Umbilical cord (tissue), 2 donors: ENCODE measurements at places on chromosomes 4 and X. TPM values are rescaled to one million over a fixed set of nuclear protein-coding genes. Genes with fewer than 3 reads are reported as not detected.
A peak's percentile ranks its signal among the peaks of the same experiment; 100 is the strongest.

GRCh38 chr4:86530183-86530582, 63.9 kb upstream of the PTPN13 start:
- no peak for DNase-seq

GRCh38 chrX:18490806-18491555, 65.6 kb downstream of the CDKL5 start:
- DNase-seq = no peak

GRCh38 chr4:168475745-168476144, 4.5 kb downstream of the DDX60L start:
- no peak for DNase-seq

- no peak for DNase-seq
Measured at GRCh38 chr4:36267486-36268268, 13.7 kb upstream of the DTHD1 start.

GRCh38 chr4:150117094-150117493, 38.8 kb downstream of the DCLK2 start:
- DNase-seq = no peak

- peak; percentile 68 for DNase-seq
Measured at GRCh38 chrX:40290517-40290916, 192.8 kb upstream of the BCOR start.

DNA sequence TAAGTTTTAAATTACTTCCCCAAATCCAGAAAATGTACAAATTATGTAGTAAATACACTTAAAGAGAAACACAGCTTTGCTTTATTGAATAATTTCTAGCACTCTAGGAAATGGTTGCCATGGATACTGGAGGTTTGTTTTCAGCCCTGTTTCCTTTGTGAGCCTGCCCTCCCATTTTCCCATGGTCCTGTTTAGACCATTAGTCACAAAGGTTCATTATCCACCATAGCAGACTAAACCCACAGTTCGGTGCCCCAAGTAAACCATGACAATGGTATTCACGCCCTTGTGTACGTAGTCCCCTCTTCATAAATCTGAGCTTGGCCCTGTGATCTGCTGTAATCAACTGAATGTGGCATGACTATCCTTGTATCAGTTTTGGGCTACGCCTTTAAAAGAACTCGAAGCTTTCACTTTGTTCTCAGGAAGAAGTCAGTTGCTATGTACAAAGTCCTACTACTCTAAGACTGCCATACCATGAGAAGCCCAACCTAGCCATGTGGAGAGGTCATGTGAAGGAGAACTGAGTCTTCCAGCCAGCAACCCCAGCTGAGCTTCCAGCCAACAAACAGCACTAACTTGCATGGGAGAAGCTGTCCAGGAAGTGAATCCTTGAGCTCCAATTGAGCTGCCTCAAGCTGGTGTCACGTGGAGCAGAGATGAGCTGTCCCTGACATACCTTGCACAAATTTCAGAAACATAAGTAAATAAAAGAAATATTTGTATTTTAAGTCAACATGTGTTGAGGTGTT, 300.4 kb downstream of the LDB2 start:
- DNase-seq = no peak

- DNase-seq = no peak
Measured at GRCh38 chr4:139554642-139554892, 1.5 kb downstream of the SETD7 start.

GRCh38 chrX:109373468-109373867, 108.4 kb downstream of the GUCY2F start:
- no peak for DNase-seq

GRCh38 chr4:95191537-95191936, 357.2 kb downstream of the UNC5C start:
- no peak for DNase-seq

DNA sequence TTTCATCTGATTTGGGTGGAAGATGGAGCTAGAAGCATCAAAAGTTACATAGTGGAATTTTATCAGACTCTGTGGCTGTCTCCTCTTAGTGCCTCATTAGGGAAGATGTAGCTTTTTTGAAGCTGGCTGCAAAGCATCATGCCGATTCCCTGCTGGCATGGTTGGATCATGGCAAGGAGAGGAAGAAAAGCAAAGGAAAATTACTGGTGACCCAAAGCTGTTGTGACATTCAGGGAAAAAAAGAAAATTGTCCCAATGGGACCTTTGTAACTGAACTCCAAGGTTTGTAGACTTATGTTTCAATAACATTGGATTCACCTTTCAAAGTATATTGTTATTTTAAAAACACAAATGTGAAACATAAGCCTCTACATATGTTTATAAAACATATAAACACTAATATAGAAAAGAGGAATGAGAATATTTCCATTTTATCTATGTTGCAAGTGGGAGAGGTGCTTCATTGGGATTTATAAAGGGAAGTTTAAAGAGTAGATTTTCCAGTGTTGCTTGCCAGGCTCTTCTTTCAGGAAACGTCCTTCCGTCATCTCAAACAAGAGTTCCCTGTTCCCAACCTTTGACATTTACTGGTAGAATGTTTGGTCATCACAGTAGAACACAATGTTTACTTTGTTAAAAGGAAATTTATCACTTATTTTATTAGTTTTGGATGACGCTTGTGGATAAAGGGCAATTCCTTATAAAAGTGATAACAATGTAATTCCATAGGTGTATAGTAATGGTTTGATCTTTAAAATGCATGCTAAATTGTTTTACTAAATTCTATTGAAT, 190.1 kb upstream of the GPRIN3 start:
- no peak for DNase-seq

GRCh38 chr4:143344774-143345173, 8.1 kb downstream of the GAB1 start:
- peak; percentile 83 for DNase-seq

DNA sequence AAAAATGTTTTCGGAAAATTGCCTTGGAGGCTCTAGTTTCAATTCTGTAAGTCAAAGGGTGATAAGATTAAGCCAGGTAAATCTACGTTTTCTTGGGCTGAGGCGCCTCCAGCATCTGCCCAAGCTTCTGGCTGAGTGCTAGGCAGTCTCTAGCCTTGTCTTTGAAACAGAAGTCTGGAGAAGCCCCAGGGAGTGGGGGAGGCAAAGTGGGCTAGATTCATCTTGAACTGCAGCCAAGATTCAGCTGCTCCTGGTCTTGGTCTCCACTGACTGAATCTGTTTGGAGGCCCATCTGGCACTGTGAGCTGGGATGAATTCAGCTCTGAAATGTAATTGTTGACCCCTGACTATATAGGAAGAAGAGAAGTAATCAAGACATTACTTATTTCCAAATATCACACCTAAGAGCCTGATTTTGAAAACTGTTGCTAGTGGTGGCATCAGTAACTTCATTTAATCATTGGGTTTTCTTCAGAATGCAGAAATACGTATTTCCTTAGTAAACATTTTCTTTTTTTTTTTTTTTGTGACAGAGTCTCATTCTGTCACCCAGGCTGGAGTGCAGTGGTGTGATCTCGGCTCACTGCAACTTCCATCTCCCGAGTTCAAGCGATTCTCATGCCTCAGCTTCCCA, 187.3 kb upstream of the LEF1 start:
- DNase-seq = peak; percentile 62

- DNase-seq = no peak
Measured at GRCh38 chr4:48575964-48576363, 85.9 kb downstream of the ZAR1 start.

DNA sequence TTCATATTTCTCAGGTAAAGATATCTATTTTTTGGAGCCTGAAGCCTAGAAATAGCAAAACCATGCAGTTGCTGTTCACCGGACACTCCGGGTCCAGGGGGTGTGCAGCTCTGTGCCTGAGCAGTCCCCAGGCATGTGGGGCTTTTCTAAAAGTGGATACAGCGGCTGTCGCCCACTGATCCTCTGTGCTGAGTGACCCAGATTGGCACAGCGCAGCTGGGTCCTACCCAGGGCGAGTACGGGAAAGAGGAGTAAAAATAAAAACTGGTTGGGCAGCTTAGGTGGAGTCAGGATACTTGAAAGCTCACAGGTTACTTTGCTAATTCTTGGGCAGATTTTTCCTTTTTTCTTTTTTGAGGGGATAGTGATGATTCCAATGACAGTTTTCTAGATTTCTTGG, 118.8 kb downstream of the UCHL1 start:
- DNase-seq = no peak

DNA sequence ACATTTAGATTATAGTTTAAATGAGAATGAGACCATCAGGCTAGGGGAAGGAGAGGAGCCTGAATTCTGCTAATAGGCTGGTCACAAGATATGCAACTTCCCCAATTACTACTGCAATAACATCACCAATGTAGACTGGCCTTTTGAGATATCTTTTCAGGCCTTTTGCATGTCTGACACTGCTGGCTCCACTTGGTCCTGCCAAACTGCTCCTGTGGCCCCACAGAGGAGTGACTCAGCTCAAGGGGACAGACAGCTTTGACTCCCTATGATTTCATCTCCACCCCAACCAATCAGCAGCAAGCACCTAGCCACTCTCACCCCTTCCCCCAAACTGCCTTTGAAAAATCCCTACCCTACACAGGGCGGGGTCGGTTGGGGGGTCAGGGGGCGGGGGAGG, 22.8 kb downstream of the GPRIN3 start:
- no peak for DNase-seq

GRCh38 chr4:80173401-80173800, 23.9 kb upstream of the PRDM8 start:
- no peak for DNase-seq

DNA sequence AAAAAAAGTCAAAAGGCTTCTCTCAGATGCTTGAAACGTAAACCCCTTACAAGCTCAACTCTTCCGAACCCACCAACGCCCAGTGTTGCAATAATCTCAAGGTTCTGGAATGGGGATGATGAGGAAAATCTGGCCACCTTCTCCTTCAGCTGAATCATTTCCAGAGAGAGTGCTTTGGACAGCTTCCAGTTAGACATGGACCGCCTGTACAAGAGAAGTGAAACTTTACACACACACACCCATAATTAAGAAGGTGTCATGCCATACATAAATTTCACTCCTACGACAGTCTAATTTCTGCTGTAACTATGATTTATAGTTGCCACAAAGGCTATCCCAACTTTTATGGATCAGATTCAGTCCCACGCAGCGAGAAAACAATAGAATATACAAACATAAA, 72.3 kb downstream of the PRKG2 start:
- DNase-seq = no peak

Gene USP17L17
- not detected for total RNA-seq

Gene CXXC4
- total RNA-seq = 9.6 TPM

Gene ENPEP
- total RNA-seq = 15.2 TPM
